ENCODE measurements at places on chromosomes 12 and 14. TPM values are rescaled to one million over a fixed set of nuclear protein-coding genes. Genes with fewer than 3 reads are reported as not detected.

GRCh38 chr14:50123062-50123461 lies 6.7 kb upstream of the VCPKMT start:
- DNase-seq: no peak

DNA sequence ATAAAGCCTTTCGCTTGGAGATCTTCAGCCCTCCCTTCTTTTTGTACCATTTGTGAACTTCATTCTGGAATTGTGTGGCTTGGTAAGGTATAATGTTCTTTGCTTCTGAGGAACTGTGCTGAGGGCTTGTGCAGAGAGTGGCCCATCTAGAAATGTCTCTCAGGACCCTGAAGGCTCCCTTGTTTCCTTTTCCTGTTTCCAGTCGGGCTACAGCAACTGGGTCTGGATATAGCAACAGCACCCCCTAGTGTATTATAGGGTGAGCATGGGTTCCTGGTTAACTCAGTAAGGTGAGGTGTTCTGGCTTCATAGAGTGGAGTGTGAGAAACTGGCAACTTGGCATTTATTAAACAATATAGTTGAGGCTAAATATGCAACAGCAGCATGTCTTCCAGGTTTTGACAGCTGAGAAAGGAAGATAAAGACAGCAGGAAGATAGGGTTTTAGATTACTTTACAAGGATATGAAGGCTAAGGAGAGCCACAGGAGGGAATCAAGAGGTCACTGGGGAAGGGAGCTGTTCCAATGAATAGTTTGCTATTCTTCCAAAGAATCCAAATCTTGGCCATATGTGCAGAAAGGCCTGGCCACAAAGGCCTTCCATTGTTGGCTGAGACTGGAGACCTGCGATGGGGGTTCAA lies 49.1 kb upstream of the RNU6-8 start:
- no peak for DNase-seq

GRCh38 chr14:88228522-88229236 lies 94.4 kb downstream of the KCNK10 start:
- DNase-seq: no peak

DNA sequence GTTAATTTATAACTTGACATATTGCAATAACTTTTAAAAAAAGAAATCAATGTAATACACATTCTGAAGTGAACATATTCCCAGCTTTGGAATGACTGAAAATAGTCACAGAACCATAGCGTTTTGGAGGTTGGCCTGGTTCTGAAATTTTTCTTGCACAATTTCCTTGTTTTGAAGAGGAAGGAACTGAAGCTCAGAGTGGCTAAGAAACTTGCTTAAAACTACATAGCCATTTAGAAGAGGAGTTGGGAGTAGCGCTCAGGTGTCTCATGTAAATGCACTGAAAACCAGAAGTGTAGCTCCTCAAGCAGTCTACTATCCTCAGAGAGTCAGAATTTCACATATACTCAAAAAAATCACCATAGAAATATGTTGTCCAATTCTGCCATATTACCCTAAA lies 41.2 kb downstream of the SLC38A1 start:
- no peak for DNase-seq

DNA sequence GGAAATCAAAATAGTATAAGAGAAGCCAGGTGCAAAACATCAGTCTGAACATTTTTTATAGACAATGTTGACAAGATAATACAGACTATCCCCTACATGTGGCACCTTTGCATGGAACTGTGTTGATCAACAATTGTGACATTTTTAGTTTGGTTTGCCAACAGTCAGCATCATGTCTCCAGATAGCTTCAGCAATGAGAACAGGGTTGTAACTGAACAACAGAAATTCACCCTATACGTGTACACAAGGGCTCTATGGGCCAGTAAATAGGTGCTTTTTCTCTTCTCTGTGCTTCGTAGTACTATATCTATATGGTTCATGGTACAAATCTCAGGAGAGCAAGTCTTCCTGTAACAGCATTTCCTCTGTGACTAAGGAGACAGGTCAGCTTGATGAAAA lies 310.4 kb downstream of the ATXN7L3B start:
- no peak for DNase-seq

Gene RAB35
- 25.8 TPM for total RNA-seq

Gene EFS
- total RNA-seq: 22.5 TPM

Gene STON2
- total RNA-seq: 63.4 TPM

Gene IL31
- not detected for total RNA-seq
